SK-N-SH (cell line): ENCODE measurements at places on chromosomes 1 and 21.
A peak's percentile ranks its signal among the peaks of the same experiment; 100 is the strongest.

DNA sequence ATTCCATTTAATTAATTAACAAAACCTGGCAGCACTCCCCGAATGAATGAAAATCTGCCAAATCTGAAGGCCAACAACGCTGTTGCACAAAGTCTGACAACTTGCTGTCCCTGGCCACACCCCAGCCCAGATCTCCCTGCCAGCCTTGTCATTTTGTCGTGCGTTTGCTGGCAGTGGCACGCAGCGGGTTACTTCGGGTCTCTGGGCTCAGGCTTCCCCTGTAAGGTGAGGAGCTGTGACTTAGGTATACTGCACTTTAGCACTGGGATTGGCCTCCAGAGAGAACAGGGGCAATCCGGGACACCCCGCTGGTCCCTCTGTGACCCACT is 34.3 kb upstream of the SIM2 start:
- DNase-seq: no peak

GRCh38 chr1:157104598-157105293 is 5.1 kb upstream of the ETV3L start:
- DNase-seq: no peak

DNA sequence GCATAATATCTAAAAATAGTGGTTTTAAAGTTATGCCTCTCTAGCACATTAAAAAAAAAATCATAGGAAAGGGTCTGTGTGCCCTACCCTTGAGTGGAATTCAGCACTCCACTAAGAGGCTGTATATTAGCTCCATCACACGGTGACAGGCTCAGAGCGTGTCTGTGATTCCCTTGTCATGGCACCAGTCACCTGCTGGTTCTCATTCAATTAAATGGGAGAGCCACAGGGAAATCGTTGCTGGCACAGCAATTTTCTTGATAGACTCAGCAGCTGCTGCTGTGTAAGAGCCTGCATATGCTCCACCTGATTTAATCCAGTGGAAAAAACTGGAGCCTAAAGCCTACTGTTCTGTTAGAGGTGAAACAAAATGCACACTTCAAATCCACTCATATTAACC is 9.5 kb downstream of the ATP6V1G3 start:
- DNase-seq: peak; percentile 9

- no peak for DNase-seq
Measured at GRCh38 chr1:106344494-106344893, 712.0 kb upstream of the PRMT6 start.

DNA sequence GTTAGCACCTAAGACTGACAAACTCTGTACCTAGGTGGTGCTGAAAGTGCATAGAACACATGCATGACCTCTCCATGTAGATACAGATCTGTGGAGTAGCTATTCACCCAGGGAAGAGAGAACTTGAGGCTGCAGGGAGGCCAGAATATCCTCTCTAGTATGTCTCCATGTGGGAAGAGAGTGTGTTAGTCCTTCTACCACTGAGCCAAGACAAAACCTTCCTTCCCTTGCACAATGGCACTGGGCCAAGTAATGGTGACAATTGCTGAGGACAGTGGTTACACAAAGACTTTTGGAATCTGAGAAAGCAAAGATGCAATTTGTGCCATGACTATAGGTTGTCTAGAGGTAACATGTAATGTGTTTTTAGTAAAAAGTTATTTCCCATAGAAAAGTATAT is 52.3 kb downstream of the C1orf198 start:
- DNase-seq: no peak

- DNase-seq: no peak
Measured at GRCh38 chr21:46023555-46023954, 42.0 kb downstream of the COL6A1 start.

- no peak for DNase-seq
Measured at GRCh38 chr1:78619032-78619431, 1.2 kb upstream of the IFI44L start.

DNA sequence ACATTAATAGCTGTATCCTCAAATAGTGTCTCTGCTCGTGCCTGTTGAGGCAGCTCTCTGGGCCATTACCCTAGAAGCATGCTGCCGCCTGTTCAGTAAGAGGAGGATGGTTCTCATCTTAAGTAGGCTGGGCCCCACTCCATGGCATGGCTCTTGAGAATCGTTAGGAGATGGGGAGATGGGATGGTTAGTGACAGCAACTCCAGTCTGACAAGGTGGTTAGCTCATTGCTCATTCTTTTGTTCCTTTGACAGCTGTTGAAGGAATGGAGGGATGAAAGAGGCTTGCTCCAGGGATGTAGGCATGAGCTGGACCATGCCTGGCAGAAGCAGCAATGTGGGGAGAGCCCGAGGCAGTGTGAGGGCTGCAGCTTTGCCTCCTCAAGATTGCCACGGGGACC is 68.2 kb downstream of the MAP10 start:
- peak; percentile 14 for DNase-seq

DNA sequence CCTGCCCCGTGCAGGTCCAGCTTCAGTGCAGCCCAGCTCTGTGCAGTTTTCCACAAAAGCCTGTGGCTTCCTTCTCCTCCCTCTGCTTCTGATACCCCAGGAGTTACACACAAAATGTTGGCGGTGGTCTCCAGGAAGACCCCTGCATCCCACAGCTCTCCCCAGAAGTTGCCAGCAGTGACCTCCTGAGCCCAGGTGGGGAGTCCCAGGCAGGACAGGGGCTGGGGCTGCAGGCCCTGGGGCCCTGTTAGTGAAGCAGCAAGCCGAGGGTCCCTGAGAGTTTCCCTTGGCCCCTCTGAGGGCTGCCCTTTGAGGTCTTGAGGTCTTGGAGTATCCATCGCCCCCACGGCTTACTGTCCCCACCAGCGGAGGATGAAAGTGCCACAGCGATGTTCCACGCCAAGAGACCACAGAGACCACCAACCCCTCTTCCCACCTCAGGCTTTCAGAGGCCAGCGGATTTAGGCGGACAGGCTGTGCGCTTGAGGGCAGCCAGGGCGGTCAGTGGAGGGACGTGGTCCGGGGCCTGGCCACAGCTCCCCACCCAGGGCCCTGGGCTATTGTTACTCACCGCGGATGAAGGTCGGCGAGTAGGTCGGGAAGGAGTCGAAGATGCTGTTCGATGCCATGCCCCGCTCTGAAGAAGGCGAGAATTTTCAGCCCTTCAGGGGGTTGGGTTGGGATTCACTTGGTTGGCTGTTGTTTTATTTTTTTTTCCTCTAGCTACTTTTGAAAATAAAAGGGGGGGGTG is 34.0 kb upstream of the RUNX3 start:
- no peak for DNase-seq

GRCh38 chr1:93324486-93325464 is 20.9 kb upstream of the DR1 start:
- DNase-seq: no peak

GRCh38 chr1:110626889-110627288 is 20.7 kb upstream of the KCNA2 start:
- DNase-seq: no peak

- DNase-seq: no peak
Measured at GRCh38 chr1:230002164-230002803, 64.8 kb upstream of the GALNT2 start.

DNA sequence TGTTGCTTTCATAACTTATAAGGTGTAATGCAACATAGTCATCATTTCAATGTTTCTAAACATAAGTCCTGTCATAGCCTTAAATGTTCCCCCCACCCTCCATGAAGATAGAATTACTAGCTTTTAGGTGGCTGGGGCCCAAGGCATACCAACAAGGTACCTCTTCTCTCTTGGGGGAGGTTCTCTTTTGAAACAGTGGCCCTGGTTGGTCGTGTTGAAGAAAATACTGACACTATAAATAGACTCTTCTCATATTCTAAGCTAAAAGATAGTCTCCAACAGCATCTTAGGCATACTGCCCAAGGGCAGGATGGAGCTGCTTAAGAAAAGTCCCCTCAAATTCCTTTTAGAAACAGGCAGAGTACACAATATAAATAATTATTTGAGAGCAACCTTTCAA is 255.0 kb downstream of the FAF1 start:
- DNase-seq: no peak

GRCh38 chr1:231274119-231274825 is 33.3 kb downstream of the GNPAT start:
- no peak for DNase-seq

DNA sequence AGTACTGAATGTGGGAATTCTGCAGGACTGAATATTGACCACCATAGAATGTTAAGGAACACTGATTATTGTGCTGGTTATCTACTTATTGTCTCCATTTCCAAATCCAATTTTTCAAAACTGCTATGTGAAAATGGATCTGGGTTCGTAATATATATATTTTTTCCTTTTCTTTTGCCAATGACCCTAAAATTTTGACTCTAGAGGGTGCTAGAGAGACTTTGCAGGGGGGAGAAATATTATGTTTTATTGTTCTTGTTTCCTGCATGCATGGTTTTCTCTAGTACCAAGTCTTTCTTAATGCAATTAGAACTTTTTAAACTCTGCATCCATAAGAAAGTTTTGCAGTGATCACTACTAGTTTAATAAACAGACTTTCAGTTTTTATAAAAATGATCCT is 1256.9 kb downstream of the BRINP3 start:
- peak; percentile 14 for DNase-seq

DNA sequence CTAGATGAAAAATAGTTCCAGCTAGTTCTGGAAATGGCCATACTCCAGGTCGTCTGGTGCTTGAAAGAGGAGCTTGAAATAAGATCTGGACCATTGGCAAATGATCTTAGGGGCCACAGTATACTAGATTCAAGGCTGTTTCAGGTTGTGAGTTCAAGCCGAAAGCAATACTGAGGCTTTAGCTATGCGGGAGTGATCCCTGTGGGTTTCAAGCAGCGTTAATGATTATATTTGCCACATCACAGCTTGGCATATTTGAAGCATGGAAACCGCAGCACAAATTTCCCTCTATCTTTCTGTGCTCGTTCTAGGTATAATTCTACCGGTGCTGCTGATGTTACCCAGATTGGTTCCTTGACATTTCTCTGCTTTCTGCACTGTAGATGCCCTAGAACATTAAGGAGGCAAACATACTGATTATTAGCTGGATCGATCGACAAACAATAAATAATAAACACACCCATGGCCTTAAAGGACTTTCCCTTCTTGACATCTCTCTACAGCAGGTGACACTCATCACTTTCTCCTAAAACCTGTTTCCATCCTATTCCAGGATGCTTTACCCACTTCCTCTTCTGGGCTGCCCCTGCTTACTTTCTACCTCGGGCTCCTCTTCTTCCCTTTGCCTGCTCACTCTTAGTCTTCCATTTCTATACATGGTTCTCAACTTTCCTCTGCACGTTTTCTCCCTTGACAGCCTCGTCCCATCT is 40.6 kb upstream of the LYST start:
- no peak for DNase-seq

GRCh38 chr1:234986750-234987414 is 141.8 kb downstream of the TOMM20 start:
- DNase-seq: no peak

GRCh38 chr1:184472136-184472535 is 85.3 kb downstream of the C1orf21 start:
- DNase-seq: no peak

DNA sequence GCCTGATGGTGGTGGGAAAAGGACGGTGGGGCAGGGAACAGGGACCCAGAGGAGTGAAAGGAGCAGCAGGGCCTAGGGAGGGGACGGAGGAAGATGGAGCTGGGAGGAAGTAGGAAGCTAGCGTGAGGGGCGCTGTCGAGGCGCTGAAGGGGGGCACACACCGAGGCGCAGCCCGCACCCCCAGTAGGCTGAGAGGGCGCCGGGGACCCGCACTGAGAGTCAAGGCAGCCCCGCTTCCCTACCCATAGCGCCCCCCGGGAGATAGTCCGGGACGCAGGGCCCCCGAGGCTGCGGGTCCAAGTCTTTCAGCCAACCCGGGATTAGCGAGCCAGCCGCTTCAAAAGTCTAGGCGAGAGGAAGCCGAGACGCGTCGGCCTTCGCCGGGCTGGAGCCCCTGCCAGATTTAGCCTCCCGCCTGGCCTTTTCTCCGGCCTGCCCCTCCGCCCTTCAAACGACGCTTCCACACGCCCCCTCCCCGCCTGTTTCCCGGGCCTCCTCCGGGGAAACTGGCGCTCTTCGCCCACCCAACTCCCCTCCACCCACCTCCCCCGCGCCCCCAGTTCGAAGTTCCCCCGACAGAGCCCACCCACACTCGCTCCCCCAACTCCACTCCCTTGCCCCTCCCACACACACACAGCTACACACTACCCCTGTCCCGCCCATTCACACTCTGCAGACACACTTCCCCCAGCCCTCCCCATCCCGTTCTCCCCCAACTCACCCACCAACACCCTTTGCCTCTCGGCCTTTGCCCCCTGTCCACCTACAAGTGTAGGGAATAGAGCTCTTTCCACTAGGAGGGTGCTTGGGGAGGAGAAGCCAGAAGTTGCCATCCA is 7.8 kb upstream of the PROX1 start:
- no peak for DNase-seq

DNA sequence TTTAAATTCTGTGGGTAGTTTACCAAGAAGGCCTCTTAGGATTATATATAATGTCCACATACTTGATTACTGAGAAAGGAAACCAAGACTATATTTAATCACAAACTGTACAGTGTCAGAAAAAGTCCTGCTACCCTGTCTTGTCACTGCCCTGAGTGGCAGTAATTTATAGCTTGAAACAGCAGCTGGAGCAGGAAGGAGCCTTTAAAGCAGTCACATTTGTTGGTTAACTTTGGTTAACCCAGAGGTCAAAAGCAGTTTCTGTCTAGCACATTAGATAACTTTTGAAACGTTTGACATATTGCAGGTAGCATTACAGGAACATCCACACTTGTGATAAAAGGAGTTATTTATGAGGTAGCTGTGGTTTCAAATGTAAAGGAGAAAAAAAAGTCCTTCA is 161.7 kb downstream of the ROR1 start:
- no peak for DNase-seq

GRCh38 chr21:34979383-34979782 is 69.7 kb downstream of the RUNX1 start:
- no peak for DNase-seq

DNA sequence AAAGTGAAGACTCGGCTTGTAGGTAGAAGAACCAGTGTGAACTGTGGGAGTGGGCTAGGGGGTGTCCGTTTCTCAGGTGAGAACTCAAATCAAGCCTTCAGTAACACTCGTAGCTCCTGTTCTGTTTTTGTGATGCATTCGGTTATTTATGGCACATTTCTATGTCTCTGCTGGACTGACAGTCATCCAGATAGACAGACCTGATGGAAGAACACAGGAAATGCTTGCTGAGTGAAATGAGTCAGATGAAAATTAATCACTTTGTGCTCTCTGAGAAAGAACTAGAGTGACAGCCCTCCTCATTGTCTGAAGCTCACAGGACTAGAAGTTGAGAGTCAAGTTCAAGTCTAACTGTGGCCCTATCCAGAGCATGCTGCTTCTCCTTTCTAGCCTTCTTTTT is 360.1 kb upstream of the PLXNA2 start:
- DNase-seq: no peak

DNA sequence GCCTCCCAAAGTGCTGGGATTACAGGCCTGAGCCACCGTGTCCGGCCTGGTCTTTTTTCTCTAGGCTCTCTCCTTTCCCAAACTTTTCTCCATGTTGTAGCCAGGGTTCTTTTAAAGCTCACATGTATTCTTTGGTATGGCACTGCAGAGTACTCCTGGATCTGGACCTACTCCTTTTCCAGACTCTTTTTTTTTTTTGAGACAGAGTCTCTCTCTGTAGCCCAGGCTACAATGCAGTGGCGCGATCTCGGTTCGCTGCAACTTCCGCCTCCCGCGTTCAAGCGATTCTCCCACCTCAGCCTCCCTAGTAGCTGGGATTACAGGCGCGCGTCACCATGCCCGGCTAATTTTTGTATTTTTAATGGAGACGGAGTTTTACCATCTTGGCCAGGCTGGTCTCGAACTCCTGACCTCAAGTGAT is 602 bp upstream of the MED18 start:
- DNase-seq: no peak
